ENCODE measurements at places on chromosomes 4 and X.
A peak's percentile ranks its signal among the peaks of the same experiment; 100 is the strongest.

DNA sequence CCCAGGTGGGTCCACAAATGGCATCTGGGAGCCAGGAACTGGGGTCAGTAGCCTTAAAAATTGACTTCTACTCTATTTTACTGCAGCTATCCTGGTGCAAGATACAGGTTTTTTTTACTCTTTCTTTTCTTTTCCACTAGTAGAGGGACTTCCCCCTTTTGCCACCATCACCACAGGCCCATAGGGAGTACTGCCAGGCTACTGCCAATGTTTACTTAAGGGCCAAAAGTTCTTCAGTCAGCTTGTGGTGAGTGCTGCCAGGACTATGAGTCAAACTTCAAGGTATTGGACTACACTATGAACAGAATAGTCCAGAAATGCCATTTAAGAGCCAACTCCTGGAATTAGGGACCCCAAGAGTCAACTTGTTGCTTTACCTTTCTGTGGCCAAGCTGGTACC is 94.7 kb downstream of the EDA2R start:
- no peak for DNase-seq

DNA sequence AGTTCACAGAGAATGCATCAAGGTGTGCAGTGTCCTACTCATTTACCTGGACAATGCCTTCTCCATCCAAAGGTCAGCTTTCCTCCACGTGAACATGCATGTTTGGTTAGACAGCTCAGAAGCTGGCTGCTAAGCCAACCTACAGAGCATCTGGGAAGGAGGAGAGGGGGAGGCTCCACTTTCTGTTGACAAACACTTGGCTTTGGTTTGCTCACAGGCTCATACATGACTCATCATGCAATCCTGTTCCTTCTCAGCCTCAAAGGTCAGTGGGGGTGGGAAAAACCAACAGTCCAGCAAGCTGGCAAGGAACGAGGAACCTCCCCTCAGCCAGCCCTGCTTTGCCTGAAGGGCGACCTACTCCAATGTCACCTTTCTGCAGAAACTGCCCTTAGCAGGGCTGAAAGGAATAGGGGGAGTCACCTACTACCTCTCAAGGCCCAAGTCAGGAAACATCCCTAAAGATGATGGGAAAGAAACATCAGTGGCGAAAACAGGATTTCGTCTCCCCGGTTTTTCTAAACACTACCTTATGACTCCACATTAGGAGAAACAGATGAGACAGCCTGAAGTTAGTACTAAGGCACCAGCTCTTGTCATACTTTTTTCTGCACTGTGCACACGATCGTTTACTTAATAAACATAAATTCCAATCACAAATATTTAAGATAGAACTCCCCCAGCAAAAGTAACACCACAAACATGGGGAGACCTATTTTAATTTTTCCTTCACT is 37.9 kb downstream of the RELL1 start:
- no peak for DNase-seq

DNA sequence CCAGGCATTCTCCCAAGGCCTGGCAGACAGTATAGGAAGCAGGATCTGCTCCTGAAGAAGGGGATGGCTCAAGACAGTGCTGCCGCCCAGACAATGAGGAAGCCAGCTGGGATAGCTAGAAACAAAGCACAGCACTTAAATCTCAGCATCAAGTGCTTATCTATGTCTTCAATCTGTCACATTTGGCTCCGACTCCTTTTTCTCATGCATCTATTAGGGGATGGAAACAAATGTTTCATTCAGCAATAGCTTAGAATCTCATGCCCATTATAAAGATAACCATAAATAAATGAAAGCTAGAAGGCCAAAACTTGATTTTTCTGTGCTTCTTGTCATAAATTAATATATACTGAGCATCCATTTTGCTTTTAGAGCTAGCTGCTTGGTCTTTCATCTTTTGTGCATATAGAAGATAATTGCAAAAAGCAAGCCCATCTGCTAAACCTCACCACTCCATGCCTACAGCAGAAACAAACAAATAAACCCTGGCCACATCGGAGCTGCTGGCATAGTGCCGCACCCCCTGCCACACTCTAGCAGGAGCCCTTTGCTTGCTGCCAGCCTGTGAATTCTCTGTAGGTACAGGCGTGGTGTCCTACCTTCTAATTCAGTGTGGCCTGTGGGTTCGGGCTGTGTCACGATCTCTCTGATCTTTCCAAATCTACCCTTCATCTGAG is 75.9 kb downstream of the AASDH start:
- DNase-seq: no peak

DNA sequence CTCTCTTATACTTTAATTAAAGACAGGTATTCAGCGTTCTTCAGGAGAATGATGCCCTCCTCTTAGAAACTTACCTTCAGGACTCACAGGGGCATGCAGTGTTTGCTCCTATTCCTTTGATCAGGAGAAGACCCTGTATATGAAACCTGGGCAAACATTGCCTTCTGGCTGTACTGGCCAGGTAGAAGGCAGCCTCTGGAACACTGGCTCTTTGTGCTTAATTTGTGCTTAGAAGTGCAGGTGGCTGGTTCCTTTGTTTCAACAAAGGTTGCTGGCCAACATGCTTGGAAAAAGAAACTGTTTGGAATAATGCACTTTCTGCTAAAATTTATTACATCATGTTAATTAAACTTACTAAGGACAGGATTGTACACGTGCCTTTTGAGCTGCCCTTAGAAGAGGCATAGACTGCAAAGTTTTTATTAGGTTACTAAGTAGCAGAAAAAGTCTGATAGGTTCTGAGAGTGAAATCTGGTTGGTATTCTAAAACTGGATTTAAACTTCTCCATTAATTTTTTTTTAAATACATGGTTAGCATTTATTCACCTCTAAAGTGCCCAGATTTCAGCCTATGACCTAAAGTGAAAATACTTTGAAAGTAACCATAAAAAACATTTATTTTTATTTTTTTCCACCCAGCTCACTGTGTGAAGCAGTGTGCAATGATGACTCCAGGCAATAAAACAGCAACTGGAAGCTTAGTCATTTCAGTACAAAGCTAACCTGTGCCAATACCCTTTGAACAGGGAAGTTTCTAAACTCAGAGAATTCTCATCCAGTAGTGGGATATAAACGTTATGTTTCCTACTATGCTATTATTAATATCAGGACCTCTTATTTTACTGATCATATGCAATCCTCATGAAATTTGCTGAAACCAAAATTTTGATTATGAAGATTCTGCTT is 11.3 kb downstream of the RASSF6 start:
- no peak for DNase-seq

GRCh38 chr4:110681381-110681780 is 58.5 kb upstream of the PITX2 start:
- DNase-seq: no peak

GRCh38 chr4:103136671-103137445 is 37.2 kb upstream of the BDH2 start:
- no peak for DNase-seq

DNA sequence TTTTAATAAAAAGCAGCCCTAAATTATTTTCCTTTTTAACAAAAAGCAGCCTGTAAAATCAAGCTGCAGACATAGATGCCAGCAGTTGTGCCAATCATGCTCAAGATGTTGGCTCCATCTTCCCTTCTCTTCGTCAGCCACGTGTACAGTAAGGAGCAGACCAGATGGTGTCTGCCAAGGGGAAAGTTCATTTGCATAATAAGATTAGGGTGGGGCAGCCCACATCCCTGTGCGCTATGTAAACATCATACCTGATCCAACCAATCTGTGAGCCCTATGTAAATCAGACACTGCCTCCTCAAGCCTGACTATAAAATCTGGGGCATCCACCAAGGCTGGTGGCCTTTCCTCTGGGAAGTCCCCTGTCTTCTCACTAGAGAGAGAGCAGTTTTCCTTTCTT is 23.1 kb upstream of the C1GALT1C1 start:
- no peak for DNase-seq

DNA sequence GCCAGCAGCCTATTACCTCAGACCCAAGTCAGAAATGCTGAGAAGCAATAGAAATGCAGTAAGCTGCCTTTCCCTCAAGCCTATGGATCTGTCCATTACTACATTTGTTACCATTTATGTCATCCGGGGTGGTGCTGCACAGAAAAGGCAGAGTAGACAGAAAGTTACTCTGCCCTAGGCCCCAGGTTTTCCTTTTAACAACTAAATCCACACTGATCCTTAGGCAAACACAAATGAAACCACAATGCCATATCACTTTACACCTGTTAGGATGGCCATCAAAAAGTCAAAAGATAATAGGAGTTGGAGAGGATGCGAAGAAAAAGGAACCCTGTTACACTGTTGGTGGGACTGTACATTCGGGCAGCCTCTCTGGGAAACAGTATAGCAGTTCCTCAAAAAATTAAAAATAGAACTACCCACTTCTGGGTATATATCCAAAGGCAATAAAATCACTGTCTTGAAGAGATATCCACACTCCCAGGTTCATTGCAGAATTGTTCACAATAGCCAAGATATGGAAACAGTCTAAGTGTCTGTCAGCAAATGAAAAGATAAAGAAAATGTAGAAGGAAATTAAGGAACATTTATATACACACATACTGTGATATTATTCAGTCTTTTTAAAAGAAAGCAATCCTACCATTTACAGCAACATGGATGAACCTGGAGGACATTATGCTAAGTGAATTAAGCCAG is 186.3 kb downstream of the NWD2 start:
- DNase-seq: no peak

GRCh38 chr4:130368668-130369067 is 1272.7 kb downstream of the C4orf33 start:
- no peak for DNase-seq

DNA sequence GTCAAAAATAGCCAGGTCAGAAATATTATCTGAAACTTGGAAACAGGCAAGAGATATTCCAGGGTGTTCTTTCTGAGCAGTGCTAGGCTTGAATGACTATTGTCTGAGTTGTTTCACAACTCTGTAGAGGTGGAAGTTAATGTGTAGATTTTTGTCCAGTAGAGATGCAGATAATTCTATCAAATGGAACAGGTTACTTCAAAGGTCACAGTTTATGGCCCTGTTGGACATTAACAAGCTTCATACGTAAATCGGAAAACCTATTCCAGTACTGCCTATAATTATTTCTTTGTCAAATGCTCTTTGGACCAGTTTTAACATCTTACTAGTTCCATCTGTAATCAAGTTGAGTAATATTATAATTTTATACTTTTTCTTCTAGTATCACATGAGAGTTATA is 1639.4 kb upstream of the TENM3 start:
- DNase-seq: no peak

- DNase-seq: no peak
Measured at GRCh38 chrX:19593690-19594089, 78.4 kb upstream of the MAP3K15 start.

DNA sequence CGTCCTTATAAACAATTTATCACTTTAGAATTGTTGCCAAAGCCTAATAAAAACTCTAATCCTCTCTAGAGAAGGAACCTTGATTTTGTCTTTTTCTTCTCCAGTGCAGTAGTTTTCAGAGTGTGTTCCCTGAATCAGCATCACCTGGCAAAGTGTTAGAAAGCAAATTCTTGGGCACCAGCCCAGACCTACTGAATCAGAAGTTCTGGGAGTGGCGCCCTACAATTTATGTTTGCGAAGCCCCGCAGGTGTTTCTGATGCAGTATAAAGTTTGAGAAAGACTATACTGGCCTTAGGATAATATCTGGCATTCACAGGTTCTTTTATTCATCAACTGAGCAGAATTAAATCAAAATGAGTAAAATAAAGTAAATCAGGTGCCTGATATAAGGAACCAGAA is 645.8 kb upstream of the ATOH1 start:
- DNase-seq: no peak

DNA sequence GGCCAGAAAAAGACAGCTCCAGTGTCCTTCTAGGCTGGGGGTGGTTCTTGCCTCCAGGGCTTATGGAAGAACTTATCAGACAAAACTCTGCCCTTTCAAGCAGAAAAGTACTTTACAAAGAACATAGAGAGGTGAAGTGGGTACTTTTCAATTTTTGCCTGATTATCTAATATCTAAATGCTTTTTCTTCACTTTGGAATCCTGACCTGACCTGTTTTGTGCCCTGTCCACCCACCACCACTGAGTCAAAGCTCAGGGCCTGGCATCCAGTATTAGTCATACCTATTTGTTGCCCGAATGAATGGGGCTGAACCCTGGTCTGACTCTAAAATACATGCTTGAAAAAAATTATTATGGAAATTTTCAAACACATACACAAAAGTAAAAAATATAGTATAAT is 37.2 kb downstream of the RTL9 start:
- no peak for DNase-seq

DNA sequence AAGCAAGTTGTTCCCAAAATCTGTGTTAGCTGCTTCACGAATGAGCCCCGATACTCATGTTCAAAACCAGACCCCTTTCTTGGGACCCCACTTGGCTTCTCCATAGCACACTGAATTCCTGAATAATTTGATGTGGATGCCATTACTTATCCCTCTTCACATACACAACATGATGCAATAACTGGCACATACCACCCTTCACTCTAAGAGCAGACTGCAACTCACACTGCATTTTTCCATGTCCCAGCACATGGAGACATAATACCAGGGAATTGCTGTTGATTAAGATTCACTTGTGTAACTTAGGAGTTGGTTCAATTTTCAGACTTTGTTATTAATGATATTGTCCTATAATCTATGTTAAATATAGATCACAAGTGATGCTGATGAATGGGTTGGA is 213.4 kb downstream of the MAML3 start:
- DNase-seq: no peak

- no peak for DNase-seq
Measured at GRCh38 chr4:1460967-1461868, 55.0 kb upstream of the NKX1-1 start.

DNA sequence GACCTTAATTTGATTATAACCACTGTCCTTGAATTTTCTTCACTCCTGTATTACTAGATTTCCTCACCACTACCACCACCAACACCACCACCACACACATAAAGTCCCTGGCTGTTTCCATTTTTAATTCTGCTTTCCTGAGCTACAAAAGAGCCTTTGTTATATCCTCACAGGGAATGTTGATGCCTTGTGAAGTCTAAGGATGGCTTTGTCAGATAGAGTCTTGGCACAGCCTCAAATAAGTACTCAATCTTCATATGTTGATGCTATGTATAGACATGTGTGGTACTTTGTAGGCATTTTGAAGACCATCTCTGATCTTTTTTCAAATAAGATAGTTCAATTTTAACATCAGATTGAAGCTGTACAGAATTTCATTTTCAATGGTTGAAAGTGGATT is 1016.7 kb upstream of the LCORL start:
- DNase-seq: no peak

GRCh38 chrX:154368630-154369448 is 5.6 kb downstream of the FLNA start:
- peak; percentile 79 for DNase-seq

DNA sequence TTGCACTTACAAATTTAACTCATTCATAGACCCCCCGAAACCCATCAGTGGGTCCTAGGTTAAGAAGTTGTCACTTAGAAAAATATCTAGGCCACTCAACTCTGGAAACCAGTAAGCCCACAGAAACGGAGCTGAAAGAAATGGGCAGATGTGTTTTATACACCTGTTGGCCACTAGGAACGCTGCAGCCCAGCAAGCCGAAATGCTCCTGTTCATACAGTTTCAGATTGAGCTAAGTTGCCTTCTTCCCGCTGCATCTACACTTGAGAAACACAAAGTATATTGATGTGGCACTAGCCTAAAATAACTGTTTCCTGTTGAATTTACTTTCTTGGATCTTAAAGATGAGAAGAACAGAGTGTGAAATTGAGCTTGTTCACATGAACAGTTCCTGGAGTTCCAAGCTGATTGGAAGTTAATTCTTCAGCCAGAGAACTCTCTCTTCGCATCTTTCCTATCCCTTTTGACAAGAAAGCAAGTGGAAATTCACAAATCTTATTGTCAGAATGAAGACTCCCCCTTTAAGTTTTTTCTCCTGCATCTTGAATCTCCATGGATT is 174.1 kb downstream of the RBMX2 start:
- peak; percentile 1 for DNase-seq
